ENCODE measurements at places on chromosomes 16 and 17.

DNA sequence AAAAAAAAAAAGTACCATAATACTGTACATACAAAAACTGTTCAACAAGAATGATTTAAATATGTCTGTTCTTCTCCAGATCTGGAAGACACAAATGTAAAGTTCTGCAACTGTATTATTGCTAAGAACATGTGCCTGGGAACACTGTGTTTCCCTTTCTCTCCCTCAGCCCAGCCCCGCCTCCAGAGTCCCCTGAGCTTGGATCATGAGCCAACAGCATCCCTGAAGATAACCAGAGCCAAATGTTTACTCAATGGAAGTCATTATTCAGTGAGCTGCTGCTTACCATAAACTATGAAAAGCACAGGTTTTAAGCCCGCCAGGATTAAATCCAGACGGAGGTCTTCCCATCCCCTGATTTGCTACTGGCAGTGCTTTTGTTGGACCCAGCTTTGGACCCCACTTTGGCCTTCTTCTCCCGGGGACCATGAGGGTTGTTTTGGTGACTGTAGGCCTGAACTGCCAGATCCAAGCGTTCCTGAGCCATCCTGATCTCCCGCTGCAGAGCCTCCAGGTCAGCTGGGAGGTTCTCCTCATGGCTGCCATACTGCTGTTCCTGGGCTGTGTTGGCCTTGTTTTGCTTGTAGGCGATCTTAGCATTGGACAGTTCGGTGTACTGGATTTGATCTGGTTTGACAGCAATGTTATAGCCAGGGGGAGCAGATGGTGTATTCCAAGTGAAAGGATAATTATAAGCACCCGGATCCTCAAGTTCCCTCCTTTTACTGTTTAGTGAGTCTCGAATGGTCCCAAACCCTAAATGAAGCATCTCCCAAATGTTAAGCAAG lies 25.6 kb downstream of the GJC1 start:
- no peak for DNase-seq

GRCh38 chr17:36715951-36716350 lies 114.6 kb downstream of the MRM1 start:
- no peak for DNase-seq

GRCh38 chr17:38571833-38572668 lies 33.7 kb downstream of the SRCIN1 start:
- DNase-seq = no peak

- DNase-seq = no peak
Measured at GRCh38 chr17:65009848-65010247, 46.7 kb downstream of the GNA13 start.

DNA sequence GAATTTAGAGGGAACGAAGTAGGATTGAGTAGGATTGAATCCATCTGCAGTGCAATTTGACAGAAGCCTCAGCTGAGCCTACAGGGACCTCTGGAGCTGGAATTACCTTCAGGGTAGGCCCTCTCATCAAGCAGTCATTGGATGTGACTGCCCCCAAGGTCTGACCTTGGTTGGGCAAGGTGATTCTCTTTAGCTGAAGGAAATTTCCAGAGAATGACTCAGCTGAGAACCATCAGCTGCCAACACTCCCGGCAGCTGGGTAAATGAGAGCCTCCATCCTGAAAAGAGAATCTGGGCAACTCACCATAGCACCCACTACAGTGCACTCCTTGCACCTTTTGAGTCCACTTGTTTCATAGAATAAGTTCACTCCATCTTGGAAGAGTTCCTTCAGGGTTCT lies 113.5 kb upstream of the MED13 start:
- no peak for DNase-seq

DNA sequence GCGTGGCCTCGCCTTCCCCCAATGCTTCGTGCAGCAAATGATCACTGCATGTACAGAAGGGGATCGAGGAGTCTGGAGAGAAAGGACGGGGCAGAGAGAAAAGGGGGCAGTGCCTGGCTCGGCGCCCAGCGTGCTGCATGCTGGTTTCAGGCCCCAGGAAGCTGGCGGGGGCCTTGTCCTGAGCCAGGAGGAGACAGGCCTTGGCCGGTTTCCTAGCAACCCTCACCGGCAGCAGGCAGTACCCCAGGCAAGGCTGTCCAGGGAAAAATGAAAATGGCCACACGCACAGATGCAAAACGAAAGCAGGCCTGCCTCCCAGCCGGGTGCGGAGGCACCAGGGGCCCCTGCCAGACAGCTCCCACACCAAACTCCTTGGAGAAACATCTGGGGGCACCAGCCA lies 126.3 kb downstream of the ZFHX3 start:
- no peak for DNase-seq

DNA sequence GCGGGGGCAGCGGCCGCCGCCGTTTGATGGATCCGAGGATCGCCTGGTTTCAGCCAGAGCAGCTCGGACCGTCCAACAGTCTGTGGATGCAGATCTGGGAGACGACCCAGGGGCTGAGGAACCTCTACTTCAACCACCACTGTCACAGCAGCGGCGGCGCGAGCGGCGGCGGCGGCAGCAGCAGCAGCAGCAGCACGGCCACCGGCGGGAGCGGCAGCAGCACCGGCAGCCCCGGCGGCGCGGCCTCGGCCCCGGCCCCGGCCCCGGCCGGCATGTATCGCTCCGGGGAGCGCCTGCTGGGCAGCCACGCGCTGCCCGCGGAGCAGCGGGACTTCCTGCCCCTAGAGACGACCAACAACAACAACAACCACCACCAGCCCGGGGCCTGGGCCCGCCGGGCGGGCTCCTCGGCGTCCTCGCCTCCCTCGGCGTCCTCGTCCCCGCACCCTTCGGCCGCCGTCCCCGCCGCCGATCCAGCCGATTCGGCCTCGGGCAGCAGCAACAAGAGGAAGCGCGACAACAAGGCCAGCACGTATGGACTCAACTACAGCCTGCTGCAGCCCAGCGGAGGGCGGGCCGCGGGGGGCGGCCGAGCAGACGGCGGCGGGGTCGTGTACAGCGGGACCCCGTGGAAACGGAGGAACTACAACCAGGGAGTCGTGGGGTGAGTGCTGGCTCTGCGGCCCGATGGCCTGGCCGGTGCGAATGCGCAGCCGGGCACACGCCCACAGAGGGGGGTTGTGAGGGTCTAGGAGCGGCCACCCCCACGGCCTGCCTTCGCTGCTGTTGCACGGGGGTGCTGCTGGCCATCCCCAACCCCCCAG lies 702 bp downstream of the TENT4B start:
- peak; percentile 28 for DNase-seq

- DNase-seq = no peak
Measured at GRCh38 chr17:60914078-60914477, 236.4 kb downstream of the BCAS3 start.

DNA sequence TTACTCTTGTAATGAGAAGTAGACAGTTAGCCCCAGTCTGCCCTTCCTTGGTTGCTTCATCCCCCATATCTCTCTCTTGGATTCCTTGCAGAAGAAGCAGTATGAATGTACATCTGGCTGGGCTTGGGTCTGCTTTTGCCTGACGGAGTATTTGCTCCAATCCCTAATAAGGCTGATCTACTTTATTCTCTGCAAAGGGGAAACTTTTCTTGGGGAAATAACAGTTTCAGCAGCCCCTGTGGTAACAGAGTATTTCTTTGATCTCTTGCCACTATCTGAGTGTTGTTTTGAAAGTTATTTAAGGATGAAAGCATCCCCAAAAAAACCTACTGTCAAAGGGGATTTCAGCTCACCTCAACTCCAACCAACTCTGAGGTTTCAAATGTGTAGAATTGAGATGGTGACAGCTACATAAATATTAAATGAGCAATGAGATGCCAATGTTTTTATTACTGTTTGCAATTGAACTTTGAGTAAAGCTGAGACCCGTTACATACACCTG lies 168.9 kb upstream of the NOG start:
- DNase-seq = no peak

- DNase-seq = no peak
Measured at GRCh38 chr17:825216-825615, 43.1 kb downstream of the MRM3 start.

DNA sequence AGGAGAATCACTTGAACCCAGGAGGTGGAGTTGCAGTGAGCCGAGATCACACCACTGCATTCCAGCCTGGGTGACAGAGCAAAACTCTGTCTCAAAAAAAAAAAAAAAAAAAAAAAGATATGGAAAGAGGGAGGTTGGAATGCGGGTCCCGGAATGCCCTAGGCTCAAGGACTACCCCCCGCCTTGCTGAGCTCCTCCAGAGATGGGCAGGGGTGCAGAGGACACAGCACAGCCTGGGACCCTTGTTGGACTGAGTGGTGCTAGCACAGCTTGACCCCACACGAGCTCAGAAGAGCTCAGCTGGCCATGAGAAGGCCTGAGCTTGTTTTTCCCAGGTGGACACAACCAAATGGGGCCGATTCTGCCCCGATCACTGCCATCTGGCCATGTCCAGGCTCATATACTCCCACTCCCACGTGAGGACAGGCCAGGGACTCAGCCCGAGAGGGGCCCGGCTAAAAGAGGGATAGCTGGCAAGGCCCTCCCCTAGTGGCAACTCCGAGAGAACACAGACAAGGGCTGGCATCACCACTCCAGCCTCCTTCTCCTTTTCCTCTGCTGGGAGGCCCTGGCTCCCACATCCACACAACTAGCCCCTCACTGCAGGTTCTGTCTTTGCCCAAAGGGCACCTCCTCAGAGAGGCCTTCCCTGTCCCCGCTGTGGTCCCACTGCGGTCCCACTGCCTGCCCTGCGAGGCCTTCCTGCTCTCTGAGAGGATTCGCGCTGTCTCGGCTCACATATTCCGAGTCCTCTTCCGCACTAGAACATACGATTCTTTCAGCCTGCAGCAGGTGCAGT lies 11.0 kb downstream of the SGCA start:
- DNase-seq = peak; percentile 8

DNA sequence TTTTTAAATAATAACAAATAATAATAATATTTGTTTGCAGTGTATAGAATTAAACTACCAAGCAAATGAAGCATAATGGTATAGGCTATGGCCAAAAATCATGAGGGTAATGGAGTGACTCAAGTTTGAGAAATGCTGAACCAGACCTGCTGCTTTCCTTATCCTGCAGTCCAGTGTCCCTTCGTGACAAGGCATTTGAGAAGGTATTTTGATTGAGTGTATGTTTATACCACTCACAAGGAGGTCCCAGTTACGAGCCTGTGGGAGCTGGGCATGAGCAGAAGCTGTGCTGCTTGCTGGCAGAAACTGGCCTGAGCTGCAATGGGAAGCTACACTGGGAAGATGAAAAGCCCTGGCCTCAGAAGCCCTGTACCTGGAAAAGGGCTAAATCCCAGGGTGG lies 50.3 kb downstream of the GNAO1 start:
- DNase-seq = no peak

- no peak for DNase-seq
Measured at GRCh38 chr17:1232786-1233185, 37.5 kb upstream of the BHLHA9 start.

DNA sequence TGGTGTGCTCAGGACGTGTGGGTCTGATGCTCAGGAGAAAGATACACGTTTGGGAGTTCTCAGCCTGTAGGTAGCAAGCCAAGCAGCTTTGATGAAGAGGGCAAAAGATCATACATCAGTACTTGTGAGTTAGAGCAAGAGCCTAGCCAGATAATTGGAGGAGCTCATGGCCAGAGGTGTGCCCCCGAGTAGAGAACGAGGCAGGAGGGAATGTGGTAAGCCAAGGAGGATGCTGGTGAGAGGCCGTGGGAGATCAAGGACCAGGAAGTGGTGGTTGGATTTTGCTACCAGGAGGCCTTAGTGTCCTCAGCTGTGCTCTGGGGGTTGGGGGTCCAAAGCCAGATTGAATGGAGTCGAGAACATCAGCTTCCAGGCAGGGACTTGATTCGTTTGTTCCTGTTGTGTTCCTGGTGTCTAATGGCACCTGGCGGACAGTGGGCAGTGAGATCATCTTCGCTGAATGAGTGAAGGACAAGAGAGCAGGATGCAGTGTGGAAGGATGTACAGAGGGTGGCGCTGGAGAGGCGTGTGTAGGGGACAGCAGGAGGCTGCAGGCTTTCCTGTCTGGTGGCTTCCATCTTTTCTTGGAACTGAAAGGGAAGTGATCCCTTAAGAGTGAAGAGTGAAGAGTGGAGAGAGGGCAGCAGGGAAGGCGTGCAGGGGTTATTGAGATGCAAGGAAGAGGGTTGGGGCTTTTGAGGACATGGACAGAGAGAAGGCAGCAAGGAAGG lies 11.6 kb downstream of the FBXL19 start:
- DNase-seq = peak; percentile 53

Measured in psoas muscle (tissue), 8 donors.